ENCODE measurements at places on chromosomes 3 and 15.

DNA sequence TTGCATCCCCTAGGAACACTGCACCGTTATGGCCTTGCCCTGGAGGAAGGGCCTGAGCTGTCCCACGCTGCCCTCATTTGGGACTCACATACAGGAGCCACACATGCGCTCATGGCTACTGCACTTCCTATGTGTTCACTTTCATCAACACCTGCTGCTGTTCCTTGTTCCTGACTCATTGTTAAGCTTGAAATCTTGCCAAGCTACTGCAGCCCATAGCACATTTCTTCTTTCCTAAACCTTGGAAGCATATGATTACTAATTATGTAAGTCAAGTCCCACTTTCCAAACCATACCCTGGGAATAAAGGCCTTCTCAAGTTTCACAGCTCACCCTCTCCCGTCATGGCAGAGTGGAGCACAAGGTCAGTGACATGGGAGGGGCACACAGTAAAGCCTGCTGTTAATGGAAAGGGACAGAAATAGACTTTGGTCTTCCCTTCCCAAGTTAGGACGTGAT, 307.9 kb downstream of the CLSTN2 start:
- peak; percentile 49 for DNase-seq

GRCh38 chr3:194046995-194047645, 88.8 kb upstream of the HES1 start:
- no peak for DNase-seq

- DNase-seq, result no peak
Observed at GRCh38 chr3:111975131-111975530, 3.7 kb upstream of the ABHD10 start.

DNA sequence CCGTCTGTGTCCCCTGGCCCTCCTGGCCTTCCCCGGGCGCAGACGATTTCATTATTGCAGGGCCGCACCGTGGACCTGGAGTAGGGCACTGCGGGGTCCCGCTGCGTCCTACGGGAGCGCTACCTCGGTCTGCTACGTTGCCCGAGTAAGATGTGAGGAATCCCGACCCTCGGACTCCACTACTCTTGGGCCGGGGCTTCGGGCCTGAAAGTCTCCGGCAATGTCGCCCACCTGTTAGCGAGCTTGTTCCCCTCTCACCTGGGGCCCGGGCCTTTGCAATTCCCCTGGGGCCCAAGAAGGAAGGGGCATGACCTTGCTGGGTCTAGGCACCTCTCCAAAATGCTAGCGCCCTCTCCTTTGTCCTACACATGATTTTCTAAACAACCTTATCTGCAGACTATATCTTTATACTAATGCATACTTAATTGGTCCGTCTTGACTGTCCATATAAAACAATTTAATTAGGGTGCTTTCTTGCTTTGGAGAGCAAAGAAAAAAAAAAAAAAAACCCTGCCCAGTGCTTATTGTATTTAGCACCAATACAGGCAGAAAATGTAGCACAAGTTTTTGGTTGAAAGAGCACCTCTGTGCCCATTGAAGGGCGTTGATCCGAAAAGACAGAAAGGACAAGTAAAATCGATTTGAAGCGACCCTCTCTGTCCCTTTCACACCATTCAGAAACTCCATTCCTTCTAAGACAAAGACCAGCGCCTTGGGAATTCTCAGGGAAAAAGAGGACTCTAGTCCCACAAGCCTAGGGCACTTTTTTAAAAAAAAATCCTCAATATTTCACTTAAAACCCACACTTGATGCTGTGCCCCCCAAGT, 7.0 kb upstream of the NR2F2 start:
- no peak for DNase-seq

DNA sequence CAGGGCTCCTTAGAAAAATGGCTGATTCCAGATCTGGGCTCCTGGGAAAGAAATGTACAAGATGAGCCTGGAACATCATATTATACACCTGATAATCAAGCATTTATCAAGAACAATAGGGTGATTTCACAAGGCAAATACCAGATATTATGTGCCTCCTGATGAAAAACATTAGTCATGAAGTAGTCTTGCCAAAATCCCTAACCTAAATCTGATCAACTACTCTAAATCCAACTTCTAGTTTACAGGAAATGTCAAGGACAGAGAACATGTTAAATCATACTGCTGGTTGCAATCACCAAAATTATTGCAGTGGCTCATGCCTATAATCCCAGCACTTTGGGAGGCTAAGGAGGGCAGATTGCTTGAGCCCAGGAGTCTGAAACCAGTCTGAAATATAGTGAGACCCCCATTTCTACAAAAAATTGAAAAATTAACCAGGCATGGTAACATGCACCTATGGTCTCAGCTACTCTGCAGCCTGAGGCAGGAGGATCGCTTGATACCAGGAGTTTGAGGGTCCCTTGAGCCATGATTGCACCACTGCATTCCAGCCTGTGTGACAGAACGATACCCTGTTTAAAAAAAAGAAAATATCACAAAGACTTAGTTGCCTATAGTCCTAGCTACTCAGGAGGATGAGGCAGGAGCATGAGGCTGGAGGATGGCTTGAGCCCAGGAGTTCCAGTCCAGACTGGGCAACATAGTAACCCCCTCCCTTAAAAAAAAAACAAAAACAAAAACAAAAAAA, 34.9 kb upstream of the ATP13A3 start:
- DNase-seq, result no peak

GRCh38 chr15:90149609-90150340, 47.5 kb upstream of the IDH2 start:
- no peak for DNase-seq

GRCh38 chr3:28982906-28983305, 298.0 kb upstream of the RBMS3 start:
- DNase-seq, result no peak

GRCh38 chr3:70854108-70854507, 541.7 kb upstream of the MDFIC2 start:
- DNase-seq, result no peak

DNA sequence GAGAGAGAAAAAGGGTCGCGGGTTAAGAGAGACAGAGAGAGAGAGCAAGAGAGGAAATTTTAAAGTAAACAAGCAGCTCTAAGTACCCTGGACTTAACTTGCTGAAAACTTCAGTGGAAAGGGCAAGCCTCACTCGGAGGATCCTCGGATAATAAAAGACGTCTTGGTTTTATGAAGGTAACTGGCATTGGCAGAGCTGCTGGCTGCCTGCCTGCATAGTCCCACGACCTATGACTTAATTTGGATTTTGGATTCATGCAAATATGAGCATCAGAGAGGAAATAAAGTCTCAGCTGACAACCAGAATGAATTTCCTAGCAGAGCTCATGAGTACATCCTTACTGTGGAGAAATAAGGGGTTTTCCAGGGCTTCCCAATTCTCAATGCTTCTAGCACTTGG, 95.1 kb upstream of the PDZRN3 start:
- no peak for DNase-seq

DNA sequence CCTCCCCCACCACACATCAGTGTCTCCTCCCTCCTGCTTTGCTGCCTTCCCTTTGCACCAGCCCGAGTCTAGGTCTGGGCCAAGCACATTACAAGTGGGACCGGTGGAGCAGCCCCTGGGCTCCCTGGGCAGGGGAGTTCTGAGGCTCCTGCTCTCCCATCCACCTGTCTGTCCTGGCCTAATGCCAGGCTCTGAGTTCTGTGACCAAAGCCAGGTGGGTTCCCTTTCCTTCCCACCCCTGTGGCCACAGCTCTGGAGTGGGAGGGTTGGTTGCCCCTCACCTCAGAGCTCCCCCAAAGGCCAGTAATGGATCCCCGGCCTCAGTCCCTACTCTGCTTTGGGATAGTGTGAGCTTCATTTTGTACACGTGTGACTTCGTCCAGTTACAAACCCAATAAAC, 2.3 kb upstream of the ABCF3 start:
- DNase-seq, result no peak

DNA sequence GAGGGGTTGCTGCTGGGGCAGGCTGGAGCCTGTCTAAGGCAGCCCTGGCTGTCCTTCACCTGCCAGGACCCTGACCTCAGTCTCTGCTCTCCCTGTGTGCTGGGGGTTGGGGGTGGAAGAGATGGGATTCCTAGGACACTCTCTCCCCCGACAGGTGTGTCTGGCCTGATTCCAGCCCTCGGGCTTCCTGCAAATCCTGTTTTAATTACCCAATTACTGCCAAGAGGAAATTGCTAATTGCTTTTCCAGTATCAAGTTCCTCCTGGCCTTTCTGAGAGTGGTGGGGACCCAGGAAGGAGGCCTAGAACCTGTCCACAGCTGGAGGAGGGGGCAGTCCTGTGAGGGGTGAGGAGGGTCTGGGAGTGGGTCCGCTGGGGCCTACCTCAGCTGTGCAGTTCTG, 15.8 kb downstream of the PLXNA1 start:
- no peak for DNase-seq

DNA sequence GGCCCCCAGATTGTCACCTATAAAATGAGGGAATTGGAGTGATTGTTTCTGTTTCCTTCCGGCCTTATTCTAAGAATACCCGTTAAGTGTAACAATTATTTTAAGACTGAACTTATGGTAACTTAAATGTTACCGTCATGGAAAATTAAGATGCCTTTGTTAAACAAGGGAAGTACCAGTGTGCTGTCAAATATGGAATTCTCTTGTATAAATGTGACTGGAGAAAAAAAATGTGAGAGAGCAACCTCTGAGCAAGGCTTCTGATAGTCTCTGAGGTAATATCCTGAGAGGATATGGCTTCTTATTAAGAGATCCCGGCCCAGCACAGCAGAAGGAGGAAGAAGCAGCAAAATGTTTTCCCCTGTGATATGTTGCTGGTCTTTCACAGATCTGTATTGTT, 480.7 kb upstream of the ADAMTS9 start:
- DNase-seq, result peak; percentile 36

DNA sequence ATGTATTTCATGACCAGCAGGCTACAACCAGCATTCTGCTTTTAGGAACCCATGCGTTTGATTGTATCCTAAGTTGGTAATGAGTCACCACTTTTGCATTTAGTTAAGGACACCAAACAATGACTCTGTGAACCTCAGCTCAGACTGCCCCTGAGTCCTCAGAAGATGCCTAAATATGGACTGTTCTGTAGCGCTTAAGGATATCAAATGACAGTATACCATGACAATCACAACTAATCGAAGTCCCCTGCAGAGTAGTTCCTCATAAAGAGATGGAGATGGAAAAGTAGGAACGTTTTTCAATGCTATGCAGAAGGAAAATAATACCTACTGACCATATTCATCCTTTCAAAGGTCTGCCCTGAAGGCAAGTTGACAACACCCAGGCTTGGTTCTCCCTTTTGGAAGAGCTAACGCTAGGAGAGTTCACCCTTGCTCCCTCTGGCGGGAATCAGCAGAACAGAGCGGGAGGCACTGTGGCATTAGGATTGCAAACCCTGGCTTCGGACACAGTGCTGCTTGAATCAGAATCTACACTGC, 508.6 kb downstream of the FHIT start:
- DNase-seq, result peak; percentile 31

DNA sequence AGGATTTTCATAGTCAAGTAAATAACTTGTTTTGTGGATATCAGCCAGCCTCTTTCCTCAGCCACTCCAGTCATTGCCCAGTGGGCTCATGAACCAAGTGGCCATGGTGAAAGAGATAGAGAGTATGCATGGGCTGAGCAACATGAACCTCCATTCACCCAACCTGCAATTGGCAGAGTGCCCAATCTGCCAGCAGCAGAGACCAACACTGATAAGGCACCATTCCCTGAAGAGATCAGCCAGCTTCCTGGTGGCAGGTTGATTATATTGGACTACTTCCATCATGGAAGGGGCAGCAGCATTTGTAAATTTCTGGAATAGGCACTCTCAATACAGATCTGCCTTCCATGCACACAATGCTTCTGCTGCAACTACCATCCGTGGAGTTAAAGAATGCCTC, 10.3 kb upstream of the MCF2L2 start:
- no peak for DNase-seq

DNA sequence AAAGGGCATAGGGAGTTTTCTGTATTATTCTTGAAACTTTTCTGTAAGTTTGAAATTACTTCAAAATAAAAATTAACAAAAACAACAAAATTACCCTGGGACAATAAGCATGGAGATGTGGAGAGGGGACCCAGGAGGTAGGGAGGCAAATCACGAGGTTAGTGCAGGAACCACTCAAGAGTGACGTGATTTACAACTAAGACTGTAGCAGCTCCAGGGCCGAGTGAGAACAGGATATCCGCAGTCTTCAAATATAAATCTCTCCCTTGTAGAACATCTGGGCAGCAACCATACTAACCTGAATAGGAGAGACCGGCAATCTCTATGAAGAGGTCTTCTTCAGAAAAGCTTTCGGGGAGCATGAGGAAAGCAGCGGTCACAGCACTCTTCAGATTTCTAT, 17.3 kb downstream of the TAMM41 start:
- DNase-seq, result peak; percentile 40

DNA sequence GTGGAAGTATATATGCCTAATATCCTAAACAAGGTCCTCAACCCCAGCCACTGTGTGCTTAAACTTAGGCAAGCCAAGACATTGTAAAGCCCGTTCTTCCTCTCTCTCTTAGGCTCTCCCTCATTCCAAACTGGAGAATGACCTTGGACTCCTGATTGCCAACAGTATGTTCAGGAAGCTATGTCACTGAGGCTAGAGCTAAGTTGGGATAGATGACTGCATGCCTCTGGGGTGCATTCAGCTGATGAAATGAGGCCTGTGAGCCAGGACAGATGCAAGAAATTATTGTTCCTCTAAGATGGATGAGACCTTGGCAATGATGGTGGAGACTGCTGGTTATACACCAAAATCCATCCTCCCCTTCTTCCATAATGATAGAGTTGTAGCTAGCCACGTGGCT, 27.9 kb upstream of the TBC1D21 start:
- DNase-seq, result no peak
